ENCODE measurements at places on chromosomes 7 and 10.
A peak's percentile ranks its signal among the peaks of the same experiment; 100 is the strongest.

DNA sequence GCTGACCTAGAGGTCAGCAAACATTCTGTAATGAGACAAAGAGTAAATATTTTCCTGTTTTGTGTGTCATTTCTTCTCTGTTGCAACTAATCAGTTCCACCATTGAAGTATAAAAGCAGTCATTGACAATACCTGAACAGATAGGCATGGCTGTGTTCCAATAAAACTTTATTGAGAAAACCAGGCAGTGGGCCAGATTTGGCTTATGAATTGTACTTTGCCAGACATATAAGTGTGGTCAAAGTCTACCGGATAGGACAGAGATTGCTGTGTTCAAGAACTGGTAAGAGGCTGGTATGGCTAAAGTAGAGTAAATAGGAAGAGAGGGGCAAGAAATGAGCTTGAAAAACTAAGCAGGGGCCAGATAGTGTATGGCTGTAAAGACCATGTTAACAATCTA lies 38.3 kb upstream of the TAC1 start:
- H3K27ac ChIP-seq = no peak overlapping the region
- H3K4me1 ChIP-seq = peaks cover 4% of the 10 kb centered on the region
- no peak for DNase-seq
- H3K27me3 ChIP-seq = no peaks in the 10 kb centered on the region
- no peaks in the 10 kb centered on the region for H3K36me3 ChIP-seq

DNA sequence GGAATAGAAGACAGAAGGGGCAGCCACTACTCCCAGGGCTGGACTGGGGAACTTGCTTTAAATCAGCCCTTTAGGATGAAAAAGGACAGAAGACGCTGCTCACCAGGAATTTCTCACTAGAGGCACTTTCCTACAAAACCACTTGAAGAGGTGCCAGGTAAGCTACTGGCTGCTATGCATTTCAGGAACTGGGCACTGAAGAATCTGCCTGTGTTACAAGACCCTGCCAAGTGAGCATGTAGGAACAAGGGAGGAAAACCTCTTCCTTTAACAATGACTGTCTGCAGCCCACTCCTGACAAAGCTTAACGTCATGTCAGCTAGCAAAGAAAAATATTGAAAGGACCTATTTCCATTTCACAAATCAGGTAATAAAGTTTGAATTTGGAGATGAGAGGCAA lies 5.8 kb upstream of the AGMO start:
- H3K27ac ChIP-seq = no peak overlapping the region
- H3K4me1 ChIP-seq = no peaks in the 10 kb centered on the region
- no peaks in the 10 kb centered on the region for H3K36me3 ChIP-seq
- no peak overlapping the region for H3K4me3 ChIP-seq
- DNase-seq = no peak
- H3K27me3 ChIP-seq = no peaks in the 10 kb centered on the region

GRCh38 chr7:135335628-135336139 lies 102.0 kb downstream of the STRA8 start:
- 0 out of 2 replicates have a peak, but pooled peaks cover 2% of the 10 kb centered on the region for H3K4me1 ChIP-seq
- H3K4me3 ChIP-seq = no peak overlapping the region
- H3K36me3 ChIP-seq = no peaks in the 10 kb centered on the region
- DNase-seq = peak; percentile 98

GRCh38 chr7:158030071-158030470 lies 557.6 kb downstream of the PTPRN2 start:
- H3K27ac ChIP-seq = no peak overlapping the region
- no peaks in the 10 kb centered on the region for H3K27me3 ChIP-seq
- no peaks in the 10 kb centered on the region for H3K4me1 ChIP-seq
- DNase-seq = no peak

GRCh38 chr10:14554091-14554490 lies 220.6 kb downstream of the FAM107B start:
- no peaks in the 10 kb centered on the region for H3K27me3 ChIP-seq
- H3K27ac ChIP-seq = no peak overlapping the region
- H3K36me3 ChIP-seq = no peaks in the 10 kb centered on the region

DNA sequence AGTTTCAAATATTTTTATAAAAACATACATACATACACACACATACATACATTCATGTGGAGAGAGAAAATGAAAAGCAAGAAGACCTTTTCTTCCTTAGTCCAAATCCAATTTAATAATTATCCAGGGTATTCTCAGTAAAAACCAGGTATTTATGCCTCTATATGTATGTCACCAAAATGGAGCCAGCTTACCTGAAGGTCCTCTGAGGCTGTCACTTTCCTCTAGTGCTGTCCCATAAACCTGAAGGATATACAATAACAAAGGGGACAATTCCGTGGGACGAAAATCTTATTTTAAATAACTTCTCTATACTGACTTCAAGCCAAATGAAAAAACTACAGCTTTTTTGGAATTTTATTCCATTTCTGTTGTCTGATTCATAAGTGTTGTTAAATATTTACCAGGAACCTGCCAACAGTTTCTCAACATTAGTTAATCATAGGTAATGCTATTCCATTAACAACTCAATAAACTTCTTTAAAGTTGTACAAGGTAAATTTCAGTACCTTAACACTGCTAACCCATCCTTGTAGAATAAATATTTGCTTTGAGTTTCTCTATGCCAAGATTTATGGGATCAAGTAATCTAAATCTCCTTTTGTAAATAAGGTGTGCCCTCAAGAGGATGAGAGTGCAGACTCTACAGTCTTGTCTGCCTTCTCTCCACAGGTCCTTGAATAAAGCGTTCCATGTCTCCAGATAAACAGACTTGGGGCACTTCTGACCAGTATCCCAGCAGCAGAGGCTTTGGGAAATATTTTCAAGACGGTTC lies 260.3 kb downstream of the AHR start:
- H3K4me3 ChIP-seq = no peak overlapping the region
- no peak overlapping the region for H3K27ac ChIP-seq
- no peaks in the 10 kb centered on the region for H3K4me1 ChIP-seq
- no peak for DNase-seq
- no peaks in the 10 kb centered on the region for H3K27me3 ChIP-seq

GRCh38 chr7:92402920-92403759 lies 44.1 kb upstream of the GATAD1 start:
- H3K27me3 ChIP-seq = no peaks in the 10 kb centered on the region
- no peak overlapping the region for H3K4me3 ChIP-seq
- peak; percentile 32 for DNase-seq
- H3K27ac ChIP-seq = peak overlapping the region; percentile 73
- H3K4me1 ChIP-seq = no peaks in the 10 kb centered on the region

GRCh38 chr10:50531388-50532077 lies 92.2 kb downstream of the SGMS1 start:
- H3K4me3 ChIP-seq = no peak overlapping the region
- no peak overlapping the region for H3K27ac ChIP-seq
- no peaks in the 10 kb centered on the region for H3K4me1 ChIP-seq
- H3K27me3 ChIP-seq = no peaks in the 10 kb centered on the region

DNA sequence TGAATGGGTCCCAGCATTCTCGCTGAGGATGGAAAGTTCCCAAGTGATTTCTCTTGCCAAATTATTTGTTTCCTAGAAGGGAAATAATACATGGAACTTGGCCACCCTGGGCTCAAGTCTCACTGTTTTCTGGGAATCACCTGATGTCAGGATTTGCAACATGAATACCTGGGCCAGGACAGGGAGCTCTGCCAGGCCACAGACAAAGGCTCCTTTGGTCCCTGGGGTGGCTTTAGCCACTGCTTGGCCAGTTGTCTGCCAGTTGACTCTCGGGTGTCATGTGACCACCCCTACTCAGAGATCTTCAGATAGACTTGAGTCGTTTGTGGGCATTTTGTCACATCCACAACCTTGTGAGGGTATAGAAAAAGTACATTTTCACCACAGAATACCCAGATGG lies 258.0 kb upstream of the HABP2 start:
- H3K4me1 ChIP-seq = no peaks in the 10 kb centered on the region
- DNase-seq = no peak
- no peaks in the 10 kb centered on the region for H3K27me3 ChIP-seq
- H3K4me3 ChIP-seq = no peak overlapping the region
- H3K36me3 ChIP-seq = no peaks in the 10 kb centered on the region
- no peak overlapping the region for H3K27ac ChIP-seq

DNA sequence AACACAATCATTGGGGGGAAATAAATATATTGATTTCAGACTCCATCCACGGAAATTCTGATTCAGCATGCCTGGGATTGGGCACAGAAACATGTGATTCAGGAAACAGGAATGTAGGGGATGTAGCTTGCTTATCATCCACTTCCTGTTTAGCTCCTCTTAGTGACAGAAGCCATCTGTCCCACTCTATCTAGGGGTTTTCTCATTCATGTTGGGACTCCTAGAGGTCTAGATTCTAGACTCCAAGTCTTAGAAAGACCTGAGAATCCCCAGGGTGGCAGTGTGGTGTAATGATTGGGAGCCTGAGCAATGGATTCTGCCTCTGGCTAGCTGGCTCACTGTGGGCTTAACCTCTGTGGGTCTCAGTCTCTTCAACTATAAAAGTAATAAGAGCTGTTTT lies 67.9 kb downstream of the CDK1 start:
- 0 out of 2 replicates have a peak, but pooled peaks cover 4% of the 10 kb centered on the region for H3K4me1 ChIP-seq
- no peak overlapping the region for H3K27ac ChIP-seq
- no peak overlapping the region for H3K4me3 ChIP-seq
- H3K27me3 ChIP-seq = no peaks in the 10 kb centered on the region
- peak; percentile 35 for DNase-seq

- H3K27ac ChIP-seq = no peak overlapping the region
- no peak overlapping the region for H3K4me3 ChIP-seq
- H3K36me3 ChIP-seq = no peaks in the 10 kb centered on the region
- no peak for DNase-seq
Observed at GRCh38 chr10:5078547-5079180, 15.6 kb upstream of the AKR1C3 start.

- no peaks in the 10 kb centered on the region for H3K4me1 ChIP-seq
- peak; percentile 54 for DNase-seq
- H3K27ac ChIP-seq = no peak overlapping the region
- no peaks in the 10 kb centered on the region for H3K36me3 ChIP-seq
- H3K27me3 ChIP-seq = no peaks in the 10 kb centered on the region
Observed at GRCh38 chr7:81632418-81632817, 137.4 kb downstream of the HGF start.

GRCh38 chr7:7795203-7795602 lies 76.8 kb upstream of the RPA3 start:
- DNase-seq = no peak
- no peaks in the 10 kb centered on the region for H3K27me3 ChIP-seq
- H3K4me1 ChIP-seq = peaks cover 40% of the 10 kb centered on the region
- H3K36me3 ChIP-seq = no peaks in the 10 kb centered on the region

DNA sequence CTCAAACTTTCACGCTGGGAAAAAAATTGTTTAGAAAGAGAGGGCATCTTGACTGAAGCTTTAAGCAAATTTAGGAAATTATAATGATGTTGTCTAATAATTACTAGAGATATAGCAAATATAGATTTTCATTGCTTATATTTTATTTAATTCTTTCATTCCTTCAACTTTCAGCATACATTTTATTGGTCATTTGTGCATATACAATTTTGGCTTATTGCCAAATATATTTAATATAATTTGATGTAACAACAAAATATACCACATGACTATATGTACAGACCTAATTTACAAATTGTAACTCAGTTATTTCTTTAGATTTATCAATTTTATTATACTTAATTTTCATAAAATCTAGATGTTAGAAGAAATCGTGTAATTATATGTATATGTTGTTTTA lies 390.1 kb downstream of the ATRNL1 start:
- H3K27ac ChIP-seq = no peak overlapping the region
- no peak for DNase-seq
- no peaks in the 10 kb centered on the region for H3K4me1 ChIP-seq
- H3K4me3 ChIP-seq = no peak overlapping the region
- H3K36me3 ChIP-seq = no peaks in the 10 kb centered on the region
- H3K27me3 ChIP-seq = no peaks in the 10 kb centered on the region

GRCh38 chr10:123212063-123212462 lies 57.9 kb downstream of the BUB3 start:
- no peak overlapping the region for H3K4me3 ChIP-seq
- H3K27ac ChIP-seq = no peak overlapping the region
- no peaks in the 10 kb centered on the region for H3K36me3 ChIP-seq
- H3K4me1 ChIP-seq = peaks cover 16% of the 10 kb centered on the region
- no peaks in the 10 kb centered on the region for H3K27me3 ChIP-seq
- no peak for DNase-seq

DNA sequence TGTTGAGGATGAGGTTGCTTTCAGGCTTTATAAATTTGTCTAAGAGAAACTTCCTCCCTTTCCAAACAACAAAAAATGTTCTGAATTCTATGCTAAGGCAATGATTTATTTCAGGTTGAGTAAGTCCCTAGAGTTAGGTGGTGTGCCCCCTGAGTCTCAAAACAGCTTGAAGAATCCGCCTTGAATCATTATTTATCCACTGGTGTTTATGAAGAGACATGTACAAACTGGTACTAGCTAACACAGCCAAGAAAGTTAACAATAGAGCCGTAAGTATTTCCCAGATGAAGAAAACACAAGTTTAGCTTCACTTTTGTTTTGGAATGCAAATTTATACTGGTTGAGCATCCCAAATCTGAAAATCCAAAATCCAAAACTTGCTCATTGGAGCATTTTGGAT lies 66.2 kb upstream of the SRPK2 start:
- H3K4me1 ChIP-seq = no peaks in the 10 kb centered on the region
- H3K36me3 ChIP-seq = peaks cover 14% of the 10 kb centered on the region
- H3K4me3 ChIP-seq = no peak overlapping the region

DNA sequence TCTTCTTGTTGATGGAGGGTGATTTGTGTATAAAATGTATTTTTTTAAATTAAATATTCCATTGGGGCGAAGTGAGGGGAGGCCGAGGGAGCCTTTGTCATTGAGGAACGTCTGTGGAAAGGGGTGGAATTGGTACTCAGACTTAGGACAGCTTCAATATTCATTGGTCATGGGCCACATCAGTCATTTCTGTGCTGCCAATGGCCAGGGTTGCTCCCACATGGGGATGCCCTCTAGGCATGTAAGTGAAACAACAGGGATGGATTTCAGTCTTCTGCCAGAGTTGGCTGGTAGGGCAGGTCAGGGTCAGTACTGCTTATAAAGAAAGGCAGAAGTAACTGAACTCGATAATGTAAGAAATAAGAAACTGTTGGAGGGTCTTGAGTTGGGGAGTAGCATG lies 47.2 kb downstream of the NEURL1 start:
- no peak overlapping the region for H3K27ac ChIP-seq
- H3K36me3 ChIP-seq = no peaks in the 10 kb centered on the region
- H3K27me3 ChIP-seq = no peaks in the 10 kb centered on the region
- H3K4me1 ChIP-seq = peaks cover 13% of the 10 kb centered on the region

- no peak for DNase-seq
- H3K4me3 ChIP-seq = no peak overlapping the region
- H3K27me3 ChIP-seq = no peaks in the 10 kb centered on the region
- no peaks in the 10 kb centered on the region for H3K4me1 ChIP-seq
Observed at GRCh38 chr7:34311591-34311990, 346.4 kb upstream of the NPSR1 start.

GRCh38 chr10:80277567-80278250 lies 11.7 kb downstream of the MAT1A start:
- H3K27ac ChIP-seq = no peak overlapping the region
- no peaks in the 10 kb centered on the region for H3K36me3 ChIP-seq
- no peak for DNase-seq
- H3K4me1 ChIP-seq = 0 out of 2 replicates have a peak, but pooled peaks cover 5% of the 10 kb centered on the region
- no peak overlapping the region for H3K4me3 ChIP-seq
- no peaks in the 10 kb centered on the region for H3K27me3 ChIP-seq
